Stimulated activated memory B cell treated with anti-CD40 and anti-IgM and Interleukin-4, amounts not matched to agents 10 μg/mL and 1 μg/mL and 100 μg/mL, for 72 hours (primary cell): ENCODE measurements at places on chromosomes 1 and 21.

GRCh38 chr1:99818063-99818699 lies 32.0 kb upstream of the AGL start:
- no peak overlapping the region for H3K4me3 ChIP-seq
- peaks cover 11% of the 10 kb centered on the region for H3K27me3 ChIP-seq
- no peak for ATAC-seq
- no peaks in the 10 kb centered on the region for H3K36me3 ChIP-seq
- H3K4me1 ChIP-seq: peaks cover 23% of the 10 kb centered on the region

DNA sequence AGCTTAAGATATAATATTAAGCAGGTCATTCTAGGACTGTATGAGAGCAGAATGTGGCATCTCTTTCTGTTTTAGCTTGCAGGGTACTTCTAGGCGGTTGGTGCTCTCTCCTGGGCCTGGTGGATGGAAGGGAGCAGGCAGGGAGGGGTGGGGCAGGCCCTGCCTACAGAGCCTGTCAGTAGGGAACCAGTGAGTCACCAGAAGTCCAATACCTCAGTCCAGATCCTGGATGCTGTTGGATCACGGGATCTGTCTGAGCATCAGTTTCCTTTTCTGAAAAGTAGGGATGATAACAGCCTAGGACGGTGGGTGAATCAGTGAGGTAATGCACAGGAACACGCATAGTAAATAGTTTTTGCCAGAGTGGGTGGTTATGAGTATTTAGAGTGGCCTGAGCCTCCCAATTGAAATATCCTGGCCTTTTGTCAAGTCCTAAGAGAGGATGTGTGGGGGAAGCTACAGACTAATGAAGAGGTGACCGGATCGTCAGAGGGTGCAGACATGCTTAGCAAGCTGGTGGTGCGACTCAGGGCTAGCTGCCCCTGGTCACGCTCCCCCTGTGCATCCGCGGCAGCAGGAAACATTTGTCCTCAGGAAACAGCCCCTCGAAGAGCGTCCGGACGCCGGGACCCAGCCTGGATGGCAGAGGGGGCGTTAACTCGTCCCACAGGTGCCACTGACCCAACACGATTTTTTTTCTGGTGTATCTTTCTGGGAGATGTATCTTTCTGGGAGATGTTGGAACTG lies 23.9 kb downstream of the NAV1 start:
- H3K27ac ChIP-seq: no peak overlapping the region
- ATAC-seq: no peak
- no peak overlapping the region for H3K4me3 ChIP-seq
- H3K27me3 ChIP-seq: no peaks in the 10 kb centered on the region
- no peaks in the 10 kb centered on the region for H3K36me3 ChIP-seq

DNA sequence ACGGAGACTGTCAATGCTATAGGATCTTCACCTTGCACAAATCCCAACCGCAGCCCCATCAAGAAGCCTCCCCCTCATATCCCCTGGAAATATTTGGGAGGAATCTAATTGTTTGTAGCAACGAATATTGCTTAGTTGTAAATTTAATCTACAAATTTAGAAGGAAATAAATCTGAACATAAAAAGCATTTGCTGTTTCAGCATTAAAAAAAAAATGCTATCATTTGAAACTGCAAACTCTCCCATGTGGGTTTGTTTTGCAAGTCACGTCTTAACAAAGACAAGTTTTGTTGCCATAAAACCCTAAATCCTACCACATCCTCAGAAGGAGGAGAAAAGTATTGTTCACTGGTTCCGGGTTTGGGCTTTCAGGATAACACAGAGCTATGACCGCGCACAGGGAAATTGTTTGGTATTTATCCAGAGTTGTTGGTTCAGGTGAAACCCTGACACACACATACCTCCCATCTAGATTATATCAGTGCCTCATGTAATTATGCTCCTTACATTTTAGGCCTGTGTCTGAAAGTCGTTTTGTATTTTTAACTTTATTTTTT lies 279.6 kb downstream of the TM2D1 start:
- no peak overlapping the region for H3K4me3 ChIP-seq
- no peak overlapping the region for H3K27ac ChIP-seq
- no peaks in the 10 kb centered on the region for H3K36me3 ChIP-seq
- peaks cover 11% of the 10 kb centered on the region for H3K27me3 ChIP-seq
- no peaks in the 10 kb centered on the region for H3K4me1 ChIP-seq

GRCh38 chr1:57312869-57313268 lies 111.0 kb downstream of the DAB1 start:
- H3K4me1 ChIP-seq: no peaks in the 10 kb centered on the region
- H3K4me3 ChIP-seq: no peak overlapping the region
- no peak for ATAC-seq
- H3K27ac ChIP-seq: no peak overlapping the region
- H3K36me3 ChIP-seq: no peaks in the 10 kb centered on the region

DNA sequence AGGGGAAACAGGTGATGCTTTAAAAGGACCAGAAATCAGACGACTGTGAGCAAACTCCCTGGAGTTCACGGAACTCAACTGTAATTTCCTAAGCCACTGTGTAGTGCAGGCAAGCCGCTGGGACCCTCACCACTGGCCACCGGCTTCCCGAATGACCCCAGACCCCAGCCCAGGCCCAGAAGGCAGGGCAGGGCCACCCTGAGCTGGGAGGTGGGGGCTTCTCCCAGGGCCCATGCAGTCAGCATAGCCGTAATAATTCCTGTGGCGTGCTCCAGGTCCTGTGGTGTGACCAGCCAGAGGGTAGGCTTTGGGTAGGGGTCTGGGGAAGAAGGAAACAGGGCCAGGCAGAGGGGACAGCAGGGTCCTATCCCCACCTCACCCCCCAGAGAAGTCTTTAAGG lies 3.5 kb upstream of the ARF1 start:
- no peaks in the 10 kb centered on the region for H3K36me3 ChIP-seq
- ATAC-seq: no peak
- no peak overlapping the region for H3K27ac ChIP-seq
- H3K27me3 ChIP-seq: no peaks in the 10 kb centered on the region
- H3K4me3 ChIP-seq: no peak overlapping the region
- H3K4me1 ChIP-seq: peaks cover 50% of the 10 kb centered on the region

DNA sequence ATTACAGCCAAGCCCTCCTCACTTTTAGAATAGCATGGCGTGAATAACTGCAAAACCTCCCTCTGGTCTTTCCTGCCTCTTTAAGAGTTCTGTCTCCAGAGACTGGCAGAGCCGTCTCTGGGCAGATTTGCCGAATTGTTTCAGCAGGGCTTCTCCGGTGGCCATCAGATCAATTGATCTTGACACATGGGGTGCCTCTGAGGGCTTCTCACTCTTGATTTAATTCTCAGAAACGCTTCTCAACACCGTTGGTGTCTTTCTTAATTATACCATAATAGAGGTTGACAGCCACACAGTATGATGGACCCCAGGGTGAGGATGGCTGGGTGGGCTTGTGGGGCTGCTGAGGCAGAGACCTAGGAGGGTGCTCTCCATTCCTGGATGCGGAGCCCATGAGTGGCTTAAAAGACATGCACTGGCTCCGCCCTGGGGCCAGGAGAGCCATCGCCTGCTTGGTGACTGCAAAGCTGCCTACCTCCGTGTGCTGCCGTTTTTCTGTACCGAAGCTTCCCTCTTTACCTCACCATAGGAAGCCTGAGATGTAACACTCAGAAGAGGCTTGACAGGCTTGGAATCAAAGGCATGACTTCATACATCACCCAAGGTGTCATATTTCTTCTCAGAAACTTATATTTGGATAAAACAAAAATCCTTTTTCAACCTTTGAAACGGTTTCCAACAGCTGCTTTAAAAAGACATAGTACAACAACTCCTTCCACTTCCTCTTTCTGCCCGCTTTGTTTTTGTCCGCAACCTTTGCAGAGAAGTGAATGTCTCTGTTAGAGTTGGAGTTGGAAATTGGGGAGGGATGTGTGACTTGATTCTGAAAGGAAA lies 82.9 kb downstream of the GALNT2 start:
- peak overlapping the region; percentile 99 for H3K27ac ChIP-seq
- H3K36me3 ChIP-seq: peaks cover 5% of the 10 kb centered on the region
- H3K4me3 ChIP-seq: peak overlapping the region; percentile 77

GRCh38 chr1:43969416-43969745 lies 429 bp upstream of the DPH2 start:
- H3K4me3 ChIP-seq: peak overlapping the region; percentile 92
- H3K4me1 ChIP-seq: peaks cover 36% of the 10 kb centered on the region
- no peak overlapping the region for H3K27ac ChIP-seq
- H3K27me3 ChIP-seq: no peaks in the 10 kb centered on the region
- H3K36me3 ChIP-seq: peaks cover 17% of the 10 kb centered on the region

- H3K4me1 ChIP-seq: peaks cover 36% of the 10 kb centered on the region
- no peak overlapping the region for H3K4me3 ChIP-seq
- H3K27ac ChIP-seq: no peak overlapping the region
- ATAC-seq: no peak
- H3K27me3 ChIP-seq: peaks cover 18% of the 10 kb centered on the region
- H3K36me3 ChIP-seq: no peaks in the 10 kb centered on the region
These were observed 45.2 kb downstream of the HLX start for GRCh38 chr1:220924331-220924970.

DNA sequence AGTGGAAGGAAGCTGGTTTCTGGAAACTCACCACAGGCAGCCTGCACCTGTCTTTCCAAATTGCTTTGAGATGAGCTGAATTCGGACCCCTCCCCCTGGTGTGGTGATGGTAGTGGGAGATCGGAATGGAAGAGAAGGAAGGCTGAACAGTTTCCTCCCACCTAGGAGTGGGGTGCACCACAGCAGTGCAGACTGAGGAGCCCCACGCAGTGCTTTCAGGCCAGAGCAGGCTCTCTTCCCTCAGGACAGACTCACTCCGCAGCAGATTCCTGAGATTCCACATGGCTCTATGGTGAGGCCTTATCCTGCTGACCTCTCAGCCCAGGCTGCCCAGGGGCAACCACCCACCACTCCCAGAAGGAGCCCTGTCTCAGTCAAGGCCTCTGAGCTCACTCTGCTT lies 80.9 kb downstream of the ATP1A1 start:
- H3K27me3 ChIP-seq: peaks cover 6% of the 10 kb centered on the region
- peaks cover 11% of the 10 kb centered on the region for H3K36me3 ChIP-seq
- H3K27ac ChIP-seq: no peak overlapping the region
- no peaks in the 10 kb centered on the region for H3K4me1 ChIP-seq

DNA sequence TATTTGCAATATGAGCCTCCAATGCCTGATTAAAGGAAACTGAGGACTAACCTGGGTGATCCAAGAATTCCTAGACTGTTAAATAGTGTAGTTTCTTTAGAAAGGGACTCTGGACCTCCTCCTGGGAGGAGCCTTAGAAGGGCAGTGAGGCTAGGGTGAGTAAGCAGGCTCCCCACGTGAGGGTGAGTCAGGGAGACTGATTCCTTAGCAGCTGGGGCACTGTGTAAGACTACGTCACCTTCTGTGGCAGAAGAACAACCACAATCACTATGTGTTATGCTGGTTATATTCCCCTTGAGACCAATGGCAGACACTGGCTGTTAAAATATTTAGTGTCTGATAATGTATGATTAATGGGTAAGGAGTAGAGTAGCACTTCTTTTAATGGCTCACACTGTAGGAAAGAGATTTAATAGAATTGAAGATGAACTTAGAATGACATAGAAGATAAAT lies 53.3 kb upstream of the SYT14 start:
- H3K27ac ChIP-seq: no peak overlapping the region
- no peaks in the 10 kb centered on the region for H3K36me3 ChIP-seq
- H3K27me3 ChIP-seq: peaks cover 56% of the 10 kb centered on the region
- H3K4me1 ChIP-seq: no peaks in the 10 kb centered on the region
- no peak overlapping the region for H3K4me3 ChIP-seq
- peak; percentile 83 for ATAC-seq

- ATAC-seq: no peak
- H3K4me1 ChIP-seq: peaks cover 22% of the 10 kb centered on the region
- peaks cover 26% of the 10 kb centered on the region for H3K36me3 ChIP-seq
These were observed 4.6 kb downstream of the ATP13A2 start for GRCh38 chr1:17007121-17007520.

GRCh38 chr1:215835951-215836350 lies 268.8 kb downstream of the KCTD3 start:
- ATAC-seq: no peak
- no peak overlapping the region for H3K4me3 ChIP-seq
- no peak overlapping the region for H3K27ac ChIP-seq
- H3K4me1 ChIP-seq: no peaks in the 10 kb centered on the region
- H3K27me3 ChIP-seq: no peaks in the 10 kb centered on the region
- H3K36me3 ChIP-seq: no peaks in the 10 kb centered on the region

DNA sequence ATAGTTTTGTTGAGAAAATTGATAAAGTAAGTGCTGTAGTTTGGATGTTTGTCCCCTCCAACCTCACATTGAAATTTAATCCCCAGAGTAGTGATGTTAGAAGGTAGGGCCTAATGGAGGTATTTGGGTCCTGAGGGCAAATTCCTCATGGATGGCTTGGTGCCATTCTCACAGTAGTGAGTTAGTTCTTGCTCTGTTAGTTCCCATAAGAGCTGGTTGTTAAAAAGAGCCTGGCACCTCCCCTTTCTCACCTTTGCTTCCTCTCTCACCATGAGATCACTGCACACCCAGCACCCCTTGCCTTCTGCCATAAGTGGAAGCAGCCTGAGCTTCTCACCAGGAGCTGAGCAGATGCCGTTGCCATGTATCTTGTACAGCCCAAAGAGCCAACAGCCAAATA lies 354.8 kb upstream of the NFIA start:
- H3K27ac ChIP-seq: no peak overlapping the region
- no peak overlapping the region for H3K4me3 ChIP-seq
- ATAC-seq: no peak
- no peaks in the 10 kb centered on the region for H3K27me3 ChIP-seq
